ENCODE measurements at places on chromosomes 2 and 18.

GRCh38 chr2:145777297-145777696 is 1257.4 kb upstream of the ZEB2 start:
- no peak for DNase-seq

- no peak for DNase-seq
Observed at GRCh38 chr2:133271105-133271504, 297.2 kb downstream of the NCKAP5 start.

- no peak for DNase-seq
Observed at GRCh38 chr2:229586012-229586411, 128.3 kb downstream of the DNER start.

DNA sequence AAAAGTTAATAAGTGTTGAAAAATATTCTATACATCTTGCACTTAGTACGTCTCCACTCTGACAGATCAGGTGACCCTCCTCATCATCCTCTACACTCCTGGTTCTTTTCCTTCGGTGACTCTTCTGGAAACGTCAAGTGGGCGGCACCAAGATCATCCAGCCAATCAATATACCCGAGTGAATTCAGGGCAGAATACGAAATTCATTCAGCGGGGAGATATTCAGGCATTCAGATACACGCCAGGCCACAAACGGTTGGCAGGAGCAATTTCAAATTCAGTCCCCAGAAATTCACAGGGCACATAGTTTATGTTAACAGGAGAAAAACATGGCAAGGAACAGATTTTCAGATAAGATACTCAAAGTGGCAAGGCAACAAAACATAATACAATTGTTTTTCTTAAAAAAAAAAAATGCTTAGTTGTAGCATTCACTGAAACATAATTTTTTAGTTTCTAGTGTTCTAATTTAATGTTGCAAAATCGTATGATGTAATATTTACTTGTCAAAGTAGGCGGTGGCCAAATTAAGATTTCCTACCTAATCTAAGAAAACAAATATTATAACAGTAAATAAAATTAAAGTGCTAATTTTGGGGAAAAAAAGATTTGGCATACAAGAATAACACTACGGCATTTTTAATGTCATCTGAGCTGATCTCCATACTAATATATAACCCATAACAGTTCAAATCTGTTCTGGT is 4.2 kb downstream of the CLK1 start:
- no peak for DNase-seq

GRCh38 chr18:37564711-37565100 is 892 bp downstream of the CELF4 start:
- DNase-seq: no peak

DNA sequence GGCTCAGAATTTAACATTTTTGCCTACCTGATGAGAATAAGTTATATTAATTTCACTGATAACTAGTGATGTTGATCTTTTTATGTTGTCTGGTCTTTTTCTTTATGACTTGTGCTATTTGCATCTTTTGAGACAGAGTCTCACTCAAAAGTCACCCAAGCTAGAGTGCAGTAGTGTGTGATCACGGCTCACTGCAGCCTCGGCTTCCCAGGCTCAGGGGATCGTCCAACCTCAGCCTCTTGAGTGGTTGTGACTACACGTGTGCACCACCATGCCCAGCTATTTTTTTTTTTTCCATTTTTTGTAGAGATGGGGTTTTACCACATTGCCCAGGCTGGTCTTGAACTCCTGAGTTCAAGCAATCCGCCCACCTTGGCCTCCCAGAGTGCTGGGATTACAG is 7.5 kb downstream of the SMCHD1 start:
- DNase-seq: no peak

GRCh38 chr18:49898421-49898820 is 85.1 kb upstream of the ACAA2 start:
- peak; percentile 21 for DNase-seq

GRCh38 chr18:34947711-34948125 is 93.5 kb upstream of the MAPRE2 start:
- DNase-seq: no peak

GRCh38 chr2:119550346-119550745 is 6.1 kb downstream of the CFAP221 start:
- no peak for DNase-seq

DNA sequence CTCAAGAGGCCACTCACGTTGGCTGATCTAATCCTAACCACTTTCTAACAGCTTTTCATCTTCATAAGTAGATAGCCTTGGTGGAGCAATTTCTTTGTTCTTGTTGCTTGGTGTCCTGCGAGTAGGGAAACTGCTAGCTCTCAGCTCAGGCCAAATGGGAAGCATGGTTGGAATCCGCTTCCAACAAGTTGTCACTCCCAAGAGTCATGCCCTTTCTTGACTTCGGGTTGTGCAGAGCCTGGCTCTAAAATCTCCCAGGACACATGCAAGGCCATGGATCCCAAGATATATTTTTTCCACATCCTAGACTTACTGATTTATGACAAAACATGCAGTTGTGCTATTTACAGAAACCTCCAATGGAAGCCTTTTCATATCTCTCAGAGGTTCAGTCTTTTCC is 7.3 kb upstream of the MATN3 start:
- DNase-seq: no peak

Measured in stimulated activated CD8-positive, alpha-beta memory T cell treated with anti-CD3 and anti-CD28 coated beads, Interleukin-7, amount 100 ng/mL, for 1 hour (primary cell).